ENCODE measurements at places on chromosomes 1 and 21.

GRCh38 chr21:46557919-46558392, 46.9 kb downstream of the S100B start:
- no peak for DNase-seq

- DNase-seq: no peak
Observed at GRCh38 chr1:232145768-232146167, 484.2 kb downstream of the SIPA1L2 start.

GRCh38 chr1:40539338-40539737, 7.9 kb downstream of the ZNF684 start:
- no peak for DNase-seq

GRCh38 chr1:209249785-209250440, 333.6 kb upstream of the CAMK1G start:
- no peak for DNase-seq

- no peak for DNase-seq
Observed at GRCh38 chr1:45375104-45376090, 35.2 kb upstream of the MUTYH start.

- no peak for DNase-seq
Observed at GRCh38 chr1:109181085-109181806, 32.5 kb upstream of the SARS1 start.

- DNase-seq: peak; percentile 59
Observed at GRCh38 chr1:247415423-247416361, at the start of gene NLRP3. Gene NLRP3, plus strand, starts transcription at chr1:247416173. Its CDS starts 2,628 bp downstream, at chr1:247418801.

DNA sequence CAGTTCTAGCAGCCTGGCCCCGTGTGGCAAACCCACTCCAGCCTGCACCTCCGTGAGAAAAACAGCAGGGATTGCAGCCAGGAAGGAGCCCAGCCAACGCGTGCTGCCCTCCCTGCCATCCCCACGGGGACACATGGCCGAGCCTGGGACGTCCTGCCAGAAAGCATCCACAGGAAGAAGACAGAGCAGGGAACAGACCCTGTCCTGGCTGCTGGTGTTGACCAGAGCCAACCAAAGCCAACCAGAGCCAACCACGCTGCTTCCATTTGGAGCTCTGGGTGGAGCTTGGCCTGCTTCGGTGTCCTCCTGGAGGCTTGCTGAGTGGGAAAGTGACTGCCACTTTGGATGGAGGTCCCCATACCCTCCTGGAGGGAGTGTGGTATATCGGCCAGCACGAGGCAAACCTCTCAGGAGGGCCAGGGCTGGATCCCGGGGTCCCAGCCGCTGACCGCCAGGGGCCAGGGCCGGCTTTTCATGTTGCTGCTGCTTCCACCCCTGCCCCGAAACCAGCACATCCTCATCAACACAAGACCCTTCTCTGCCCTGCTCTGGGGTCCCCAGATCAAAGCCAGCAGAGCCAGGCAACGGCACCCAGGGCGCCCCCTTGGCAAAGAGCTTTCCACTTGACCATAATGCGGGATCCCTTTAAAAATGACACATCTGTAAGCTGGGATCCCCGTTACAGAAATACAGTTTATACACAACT, 80.6 kb upstream of the ARHGEF16 start:
- DNase-seq: no peak

- no peak for DNase-seq
Observed at GRCh38 chr21:46077674-46078101, 20.2 kb upstream of the COL6A2 start.

DNA sequence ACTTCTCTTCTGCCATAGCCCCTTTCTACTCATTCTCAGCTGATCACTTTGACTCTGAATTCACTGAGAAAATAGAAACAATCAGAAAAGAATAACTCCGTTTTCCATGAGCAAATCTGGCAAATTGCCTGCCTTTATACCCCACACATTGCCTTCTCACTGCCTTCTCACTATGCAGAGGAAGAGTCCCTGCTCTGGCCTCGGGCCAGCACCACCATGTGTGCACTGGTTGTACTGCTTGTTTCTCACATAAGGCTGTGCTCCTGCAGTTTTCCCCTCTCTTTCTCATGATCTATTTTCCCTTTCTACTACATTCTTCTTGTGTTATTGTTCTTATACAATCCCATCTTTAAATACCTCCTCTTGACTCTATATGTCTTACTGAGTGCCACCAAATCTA, 2.3 kb upstream of the HMGCS2 start:
- no peak for DNase-seq

DNA sequence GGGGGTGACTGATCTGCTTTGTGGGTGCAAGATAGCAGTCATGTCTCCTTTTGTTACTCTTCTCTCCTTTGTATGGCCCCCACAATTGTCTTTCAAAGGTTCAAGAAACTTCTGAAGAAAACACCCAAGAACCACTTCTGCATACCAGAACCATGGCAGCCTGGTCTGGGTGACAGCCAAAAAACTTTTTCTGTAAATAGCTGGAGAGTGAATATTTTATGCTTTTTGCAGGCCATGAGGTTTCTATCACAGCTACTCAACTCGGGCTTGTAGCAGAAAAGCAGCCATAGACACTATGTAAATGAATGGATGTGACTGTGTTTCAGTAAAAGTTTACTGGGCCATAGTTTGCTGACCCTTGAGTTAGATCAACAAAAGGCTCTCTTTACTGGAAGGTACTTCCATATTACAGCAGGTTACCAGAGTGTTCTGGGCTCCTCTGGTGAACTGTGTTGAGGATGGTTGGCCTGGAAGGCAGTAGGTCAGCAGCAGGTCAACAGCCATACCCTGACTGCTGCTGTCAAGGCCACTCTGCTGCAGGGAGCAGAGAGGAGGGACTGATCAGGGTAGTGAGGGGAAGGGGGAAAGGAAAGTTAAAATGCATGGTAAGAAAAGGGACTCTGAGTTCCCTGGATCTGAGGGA, 116.4 kb downstream of the GDAP2 start:
- DNase-seq: no peak

GRCh38 chr1:18299441-18300338, 181.0 kb upstream of the KLHDC7A start:
- DNase-seq: no peak

- no peak for DNase-seq
Observed at GRCh38 chr1:154178911-154179811, 12.7 kb downstream of the TPM3 start.

- no peak for DNase-seq
Observed at GRCh38 chr21:16750926-16751325, 761.9 kb upstream of the CXADR start.

DNA sequence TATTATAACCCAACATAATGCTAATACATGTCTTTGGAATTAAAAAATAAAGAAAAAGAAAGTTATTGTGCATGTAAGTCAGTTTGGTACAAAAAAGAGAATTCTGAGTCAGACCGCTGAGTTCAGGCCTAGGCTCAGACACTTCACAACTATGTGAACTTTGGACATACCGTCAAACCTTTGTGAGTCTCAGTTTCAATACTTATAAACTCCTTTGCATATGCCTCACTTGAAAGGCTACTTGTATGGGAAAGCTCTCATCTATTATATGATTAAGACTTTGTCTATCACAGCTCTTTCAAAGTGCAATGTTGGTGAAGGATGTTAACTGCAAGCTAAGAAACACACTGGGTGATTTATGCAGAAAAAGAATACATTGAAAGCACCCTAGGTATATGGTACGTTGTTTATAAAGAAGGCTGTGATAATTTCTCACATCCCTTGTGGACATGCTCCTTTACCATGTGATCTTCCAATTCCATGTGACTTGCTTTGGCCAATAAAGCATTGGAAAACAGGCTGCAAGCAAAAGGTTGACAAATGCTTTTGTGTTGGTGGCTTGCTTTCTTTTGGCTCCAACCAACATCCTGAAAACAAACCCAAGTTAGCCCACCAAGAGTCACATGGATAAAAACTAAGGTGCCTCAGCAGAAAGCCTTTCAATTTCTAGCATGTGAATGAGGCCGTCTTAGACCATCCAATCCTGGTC, 49.6 kb downstream of the INTS7 start:
- peak; percentile 17 for DNase-seq

- no peak for DNase-seq
Observed at GRCh38 chr1:117587499-117588356, 18.1 kb upstream of the TENT5C start.

- no peak for DNase-seq
Observed at GRCh38 chr1:98910827-98911226, 93.8 kb downstream of the PLPPR5 start.

DNA sequence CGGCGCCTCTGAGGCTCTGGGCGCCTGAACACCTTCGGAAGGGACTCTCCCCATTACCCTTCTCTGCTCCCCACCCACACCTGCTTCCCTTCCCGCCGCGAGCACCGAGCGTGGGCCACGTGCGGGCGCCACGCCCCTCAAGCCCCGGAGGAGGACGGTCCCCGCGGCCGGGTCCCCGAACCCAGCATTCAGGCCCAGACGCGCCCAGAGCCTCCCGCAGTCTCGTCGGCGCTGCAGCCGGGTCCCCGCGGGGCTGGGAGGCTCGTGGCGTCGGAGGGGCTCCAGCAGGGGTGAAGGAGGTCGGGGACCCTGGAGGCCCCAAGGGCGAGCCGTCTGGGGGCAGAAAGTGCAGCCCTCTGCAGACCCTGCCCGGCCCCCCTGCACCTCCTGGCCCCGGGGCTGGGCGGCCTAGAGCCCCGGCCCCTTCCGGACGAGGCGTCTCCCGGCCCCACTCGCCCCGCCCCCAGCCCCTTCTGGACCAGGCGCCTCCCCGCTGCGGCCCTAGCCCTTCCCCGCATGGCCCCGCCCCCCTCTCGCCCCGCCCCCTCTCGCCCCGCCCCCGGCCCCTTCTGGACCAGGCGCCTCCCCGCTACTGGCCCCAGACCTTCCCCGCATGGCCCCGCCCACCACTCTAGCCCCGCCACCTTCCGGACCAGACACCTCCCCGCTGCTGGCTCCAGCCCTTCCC, 378 bp upstream of the SMIM1 start:
- DNase-seq: peak; percentile 78

DNA sequence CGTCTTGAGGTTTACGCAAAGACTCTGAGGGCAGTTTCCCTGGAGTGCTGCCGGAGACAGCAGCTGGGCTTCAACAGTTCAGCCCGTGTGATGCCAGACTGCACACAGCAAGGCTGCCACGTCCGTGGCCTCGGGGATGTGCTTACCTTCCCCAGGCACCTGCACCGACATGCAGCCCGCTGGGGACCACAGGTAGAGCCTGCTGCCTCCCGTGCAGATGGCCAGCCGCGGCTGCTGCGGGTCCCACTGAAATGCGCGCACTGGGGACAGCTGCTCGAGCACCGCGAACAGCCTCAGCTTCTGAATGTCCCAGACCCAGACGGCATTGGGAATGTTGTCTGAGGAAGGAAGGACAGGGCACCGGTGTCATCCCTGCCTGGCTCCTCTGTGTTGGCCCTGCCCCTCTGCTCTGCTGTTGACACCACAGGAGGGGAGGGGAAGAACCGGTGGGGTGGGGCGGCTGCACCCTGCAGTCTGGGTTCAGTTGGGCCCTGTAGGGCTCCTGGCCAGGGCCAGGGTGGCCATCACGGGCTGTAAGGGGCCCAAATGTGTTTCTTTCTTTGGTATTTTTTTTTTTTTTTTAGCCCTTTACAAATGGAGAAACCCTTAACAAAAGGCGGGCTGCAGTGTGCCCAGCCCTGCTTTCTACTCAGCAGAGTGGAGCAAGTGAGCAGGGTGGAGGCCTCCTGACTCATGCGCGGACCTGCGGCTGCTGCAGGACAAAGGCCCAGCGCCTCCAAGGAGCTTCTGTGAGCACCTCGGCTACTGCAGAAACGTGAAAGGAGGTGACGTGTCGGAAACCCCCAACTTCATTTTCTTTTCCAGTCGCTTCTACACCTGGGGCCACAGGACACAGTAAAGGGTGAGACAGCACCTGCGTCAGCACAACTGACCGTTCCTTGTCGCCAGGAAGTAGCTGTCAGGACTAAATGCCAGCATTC, 6.8 kb downstream of the TPRG1L start:
- no peak for DNase-seq

DNA sequence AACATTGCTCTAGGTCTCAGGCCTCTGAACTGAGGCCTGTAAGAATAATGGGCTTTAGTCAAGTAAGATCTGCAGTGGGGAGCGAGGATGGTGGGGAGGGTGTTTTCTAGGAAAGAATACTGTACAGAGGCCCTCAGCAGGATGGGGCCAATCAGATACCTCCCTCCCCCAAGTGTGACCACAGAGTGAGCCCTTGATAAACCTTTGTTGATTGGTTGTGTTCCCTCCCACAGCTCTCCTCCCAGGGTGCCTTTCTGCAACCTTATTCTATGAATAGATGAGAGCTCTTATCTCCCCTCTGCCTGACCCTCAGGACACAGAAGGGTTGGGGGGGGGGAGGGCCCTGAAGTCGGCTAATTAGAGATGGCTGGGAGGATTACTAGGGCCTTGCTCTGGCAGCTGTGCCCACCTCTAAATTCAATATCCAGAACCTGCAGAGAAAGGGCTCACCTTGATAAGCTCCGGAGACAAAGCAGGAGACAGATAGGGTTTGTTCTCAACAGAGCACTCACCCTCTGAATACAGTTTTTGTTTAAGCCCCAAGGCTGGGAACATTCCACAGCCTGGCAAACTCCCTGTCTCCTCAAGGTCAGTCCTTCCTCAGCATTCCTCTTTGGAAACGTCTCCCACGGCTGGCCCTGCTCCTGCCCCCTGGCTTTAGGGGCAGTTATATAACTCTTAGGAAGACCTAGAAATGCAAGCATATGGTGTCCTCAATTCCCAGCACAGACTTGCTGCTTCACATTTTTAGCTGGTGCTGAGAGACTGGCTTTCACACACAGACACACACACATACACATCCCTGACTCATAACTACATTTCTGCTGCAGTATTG, 42.9 kb downstream of the ATP1A1 start:
- DNase-seq: no peak

GRCh38 chr21:36126208-36126565, 8.7 kb upstream of the CBR3 start:
- DNase-seq: no peak

- no peak for DNase-seq
Observed at GRCh38 chr1:7052701-7053100, 267.4 kb downstream of the CAMTA1 start.

Data from GM06990 (cell line).